ENCODE measurements at places on chromosomes 5 and 9.

- no peak for DNase-seq
Observed at GRCh38 chr5:158014372-158014771, 155.4 kb upstream of the CLINT1 start.

DNA sequence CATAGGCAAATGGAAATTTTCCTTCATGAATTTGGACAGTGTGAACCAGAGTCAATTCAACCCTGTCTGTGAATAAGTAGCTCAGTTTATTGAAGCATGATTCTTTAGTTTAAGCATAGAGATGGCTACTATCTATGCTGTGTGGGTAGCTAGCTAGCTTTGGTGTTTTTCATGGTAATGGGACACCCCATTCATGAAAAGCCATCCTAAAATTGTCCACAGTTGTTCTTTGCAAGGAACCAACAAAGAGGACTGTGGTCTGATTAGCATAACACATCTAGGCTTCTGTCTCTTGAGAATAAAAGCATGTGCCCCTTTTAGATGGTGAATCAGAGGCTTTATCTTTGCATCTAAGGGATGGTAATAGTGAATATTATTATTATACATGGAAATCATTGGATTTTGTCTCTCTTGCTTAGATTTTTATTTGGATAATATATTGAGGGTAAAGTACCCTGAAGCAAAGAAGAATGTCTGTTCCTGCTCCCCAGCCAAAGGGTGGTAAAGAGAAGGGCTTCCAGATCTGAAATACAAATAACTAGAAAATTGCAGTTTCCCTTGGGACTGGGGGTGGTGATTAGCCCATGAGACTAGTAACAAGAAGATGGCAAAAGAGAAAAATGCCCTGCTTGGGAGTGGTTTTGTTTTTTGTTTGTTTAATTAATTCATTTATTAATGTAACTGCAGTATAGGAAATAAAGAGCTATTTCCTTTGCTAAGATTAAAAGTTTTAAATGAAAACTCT, 624.2 kb upstream of the ZNF608 start:
- no peak for DNase-seq

DNA sequence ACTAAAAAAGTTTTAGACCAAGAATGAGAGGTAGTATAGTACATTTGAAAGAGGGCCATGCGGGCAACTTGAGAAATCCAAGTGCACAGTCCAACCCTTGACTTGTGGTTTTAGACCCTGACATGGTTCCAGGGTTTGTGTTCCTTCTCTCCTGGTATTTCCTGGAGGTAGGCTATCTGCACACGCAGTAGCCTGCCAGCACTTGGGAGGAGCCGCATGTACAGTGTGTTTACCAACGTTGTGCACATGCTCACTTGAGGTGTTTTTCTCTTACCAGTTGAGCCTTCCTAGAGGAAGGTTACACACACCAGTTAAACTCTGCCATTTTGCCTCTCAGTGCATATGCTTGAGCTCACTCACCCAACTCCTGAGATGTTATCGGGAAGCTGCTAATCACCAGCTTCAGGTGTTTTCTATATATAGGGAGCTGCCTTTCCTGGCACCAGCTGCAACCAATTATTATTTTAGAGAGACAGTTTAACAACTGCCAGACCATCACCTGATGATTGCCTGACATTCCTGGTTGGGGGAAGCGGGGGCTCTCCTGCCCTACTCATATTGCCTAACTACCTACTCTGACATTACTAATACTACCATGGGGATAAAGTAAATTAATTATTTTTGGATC, 593.4 kb upstream of the TUSC1 start:
- DNase-seq: no peak

DNA sequence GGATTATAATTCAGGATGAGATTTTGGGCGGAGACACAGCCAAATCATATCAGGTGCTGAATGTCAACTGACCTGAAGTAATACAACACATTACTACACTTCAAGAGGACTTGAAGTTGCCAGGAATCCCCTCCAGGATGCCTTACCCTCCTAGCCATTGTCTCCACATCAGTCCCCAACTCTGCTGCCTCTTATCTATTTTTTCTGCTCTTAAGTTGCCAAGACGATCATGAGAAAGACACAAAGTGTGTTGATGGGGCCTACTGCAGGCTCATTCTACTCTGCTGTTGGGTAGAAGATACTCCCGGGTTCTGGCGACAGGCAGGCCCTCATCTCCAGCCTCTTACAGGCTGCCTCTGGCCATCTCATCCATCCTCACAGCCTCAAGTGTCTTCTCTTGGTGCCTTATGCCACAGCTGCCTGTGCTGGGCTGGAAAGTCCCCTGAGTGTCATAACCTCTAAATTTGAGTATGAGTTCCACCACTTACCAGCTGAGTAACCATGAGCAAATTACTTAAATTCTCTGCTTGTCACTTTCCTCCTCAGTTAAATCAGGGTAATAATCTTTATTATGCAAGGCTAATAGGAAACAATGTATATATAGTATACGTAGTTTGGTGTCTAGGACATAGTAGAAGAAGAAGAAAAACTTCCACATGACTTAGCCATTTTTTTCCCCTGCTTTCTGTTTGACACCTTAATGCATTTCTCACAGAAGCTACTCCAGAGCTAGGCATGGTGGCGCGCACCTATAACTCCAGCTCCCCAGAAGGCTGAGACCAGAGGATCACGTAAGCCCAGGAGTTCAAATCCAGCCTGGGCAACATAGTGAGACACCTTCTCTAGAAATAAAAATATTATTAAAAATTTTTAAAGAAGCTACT, 73.0 kb upstream of the SNX2 start:
- DNase-seq: no peak

DNA sequence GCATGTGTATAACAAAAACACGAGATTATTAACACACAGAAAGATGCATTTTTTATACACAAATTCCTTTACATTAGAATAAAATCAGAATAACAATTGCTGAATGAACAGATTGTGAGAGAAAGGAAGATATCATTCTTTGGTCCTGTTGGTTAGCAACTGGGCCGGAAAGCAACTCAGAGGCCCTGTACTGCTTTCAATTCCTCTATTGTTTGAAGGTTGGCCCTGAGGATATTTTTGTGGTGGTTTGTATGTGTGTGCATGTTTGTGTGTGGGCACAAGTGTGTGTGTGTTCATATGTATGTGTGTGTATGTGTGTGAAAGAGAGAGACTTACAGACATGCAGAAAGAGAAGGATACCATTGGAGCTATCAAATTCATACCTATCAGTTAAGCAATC, 356.8 kb upstream of the DMAC1 start:
- DNase-seq: no peak

Data from stimulated activated CD8-positive, alpha-beta memory T cell treated with anti-CD3 and anti-CD28 coated beads, Interleukin-7, amount 100 ng/mL, for 1 hour (primary cell).